ENCODE measurements at places on chromosomes 2 and 18.

DNA sequence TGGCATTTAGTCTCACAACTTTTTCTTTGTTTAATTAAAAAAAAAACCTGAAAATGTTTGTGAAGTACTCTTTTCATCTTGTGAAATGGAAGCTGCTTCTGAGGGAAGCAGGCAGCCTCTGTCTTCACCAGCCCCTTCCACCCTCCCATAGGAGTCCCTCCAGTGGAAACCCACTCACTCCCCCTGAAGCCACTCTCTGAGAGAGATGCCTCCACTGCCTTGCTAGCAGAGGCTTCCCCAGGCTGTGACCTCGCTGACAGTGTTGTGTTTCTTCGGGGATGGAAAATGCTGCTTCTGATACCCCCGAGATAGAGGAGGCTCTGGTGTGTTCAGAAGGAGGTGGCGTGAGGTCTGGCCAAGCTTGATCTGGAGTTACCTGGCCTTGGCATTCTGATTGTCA lies 59.9 kb downstream of the SH3RF3 start:
- no peak for DNase-seq

DNA sequence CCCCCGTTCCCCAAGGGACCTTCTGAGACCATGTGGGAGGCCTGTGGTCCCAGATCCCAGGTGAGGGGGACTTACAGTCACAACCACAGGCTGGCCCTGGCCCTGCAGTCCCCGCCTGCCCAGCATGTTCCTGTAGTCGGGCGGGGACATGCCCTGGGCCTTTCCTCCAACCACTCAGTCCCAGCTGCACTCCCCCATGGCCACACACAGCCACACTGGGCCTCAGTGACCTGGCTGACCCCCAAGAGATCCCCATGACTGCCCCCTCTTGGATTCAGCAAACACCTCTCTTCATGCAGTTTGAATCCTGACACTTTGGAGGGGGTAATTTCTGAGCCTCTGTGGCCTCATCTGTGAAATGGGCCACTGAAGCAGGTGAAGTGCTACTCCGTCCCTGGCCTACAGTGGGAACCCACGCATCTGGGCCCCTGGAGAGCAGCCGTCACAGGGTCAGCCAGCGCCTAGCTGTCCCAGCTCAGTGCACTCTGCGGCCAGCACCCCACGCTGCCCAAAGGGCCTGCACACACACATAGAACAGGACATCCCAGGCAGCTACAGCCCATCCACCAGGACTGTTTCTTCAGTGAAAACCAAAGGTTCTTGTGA lies 12.7 kb upstream of the ARHGEF4 start:
- no peak for DNase-seq

DNA sequence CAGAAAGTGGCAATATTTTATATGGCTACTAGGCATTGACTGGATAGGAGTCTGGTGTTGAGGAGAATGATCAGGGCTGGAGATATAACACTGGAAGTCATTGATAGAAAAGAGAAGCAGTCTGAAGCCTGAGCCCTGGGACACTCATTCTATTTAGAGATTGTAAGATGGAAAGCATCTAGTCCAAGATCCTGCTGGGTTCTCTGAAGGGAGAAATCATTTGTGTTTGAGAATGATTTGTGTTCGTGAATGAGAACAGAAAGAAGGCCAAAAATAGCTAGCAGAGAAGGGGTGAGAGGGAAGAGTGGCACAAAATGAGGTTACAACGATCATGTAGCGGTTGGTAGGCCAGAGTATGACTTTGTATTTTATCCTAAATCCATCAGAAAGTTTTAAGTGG lies 7.6 kb upstream of the ALS2 start:
- DNase-seq = no peak

- DNase-seq = no peak
Observed at GRCh38 chr2:218472988-218473387, 54.1 kb downstream of the VIL1 start.

DNA sequence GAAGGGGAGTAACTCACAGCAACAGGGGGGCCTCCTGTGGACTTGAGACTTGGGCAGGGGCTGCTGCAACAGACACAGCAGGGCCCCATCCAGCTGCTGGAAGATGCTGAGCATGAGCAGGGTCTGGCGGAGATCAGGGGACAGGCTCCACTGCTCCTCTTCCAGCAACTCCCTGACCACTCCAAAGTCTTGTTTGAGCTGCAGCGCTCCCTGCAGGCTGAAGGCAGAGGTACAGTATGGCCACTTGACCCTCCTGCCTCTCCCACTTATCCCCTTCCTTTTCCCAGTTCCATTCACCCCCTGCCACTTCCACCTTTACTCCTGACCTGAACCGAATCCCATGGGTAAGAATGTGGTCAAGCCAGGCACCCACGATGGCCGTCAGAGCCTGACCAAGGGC lies 2.4 kb upstream of the MRPL53 start:
- no peak for DNase-seq

GRCh38 chr2:28391564-28392296 lies 928 bp upstream of the FOSL2 start:
- peak; percentile 70 for DNase-seq

- no peak for DNase-seq
Observed at GRCh38 chr2:41993435-41993925, 54.3 kb upstream of the PKDCC start.

GRCh38 chr2:152846697-152847470 lies 128.5 kb downstream of the ARL6IP6 start:
- no peak for DNase-seq

- DNase-seq = no peak
Observed at GRCh38 chr2:239299218-239299939, 101.4 kb downstream of the HDAC4 start.

Data from stimulated activated CD4-positive, alpha-beta T cell treated with anti-CD3 and anti-CD28 coated beads, Interleukin-4, amount 100 ng/mL, for 4 hours (primary cell).